NCI-H187 treated with DMSO at 0.1 percent for 48 hours (cell line): ENCODE measurements at places on chromosomes 13 and 19.

GRCh38 chr19:44741841-44742329, 6.6 kb upstream of the BCL3 start:
- DNase-seq: no peak

- DNase-seq: no peak
Measured at GRCh38 chr19:5406816-5407215, 48.4 kb upstream of the ZNRF4 start.

DNA sequence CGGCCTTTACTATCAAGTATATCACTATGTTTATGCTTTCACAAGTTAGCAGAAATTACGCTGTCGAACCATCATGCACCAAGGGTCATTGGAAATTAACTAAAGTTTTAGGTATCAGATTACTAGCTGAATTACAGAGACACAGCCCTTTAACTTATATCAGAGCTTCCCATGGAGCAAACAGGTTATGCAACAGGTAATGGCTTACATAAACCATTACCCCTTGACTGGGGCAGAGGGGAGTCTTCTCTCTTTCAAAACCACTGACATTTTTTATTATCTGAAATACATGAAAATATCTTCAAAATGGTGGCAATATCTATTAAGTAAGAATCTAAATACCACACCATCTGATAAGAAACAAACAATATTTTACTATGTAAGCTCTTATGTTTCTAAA, 1692.9 kb upstream of the SLC10A2 start:
- no peak for DNase-seq

DNA sequence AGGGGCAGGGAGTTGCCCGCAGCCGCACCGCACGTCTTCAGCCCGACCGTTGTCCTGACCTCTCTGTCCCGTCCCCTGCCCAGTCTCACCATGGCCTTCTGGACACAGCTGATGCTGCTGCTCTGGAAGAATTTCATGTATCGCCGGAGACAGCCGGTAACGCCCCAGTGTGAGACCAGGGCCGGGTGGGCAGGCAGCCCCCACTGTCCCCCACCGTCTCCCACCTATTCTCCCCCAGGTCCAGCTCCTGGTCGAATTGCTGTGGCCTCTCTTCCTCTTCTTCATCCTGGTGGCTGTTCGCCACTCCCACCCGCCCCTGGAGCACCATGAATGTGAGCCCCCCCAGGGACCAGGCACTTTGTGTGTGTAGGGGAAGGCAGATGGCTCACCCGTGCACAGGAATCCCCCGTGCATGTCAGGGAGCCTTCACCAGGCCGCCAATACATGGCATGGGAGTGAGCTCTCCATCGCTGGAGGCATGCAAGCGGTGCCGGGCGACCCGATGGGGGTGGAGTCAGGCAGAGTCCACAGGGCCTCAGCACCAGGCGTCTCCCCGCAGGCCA, 1.4 kb downstream of the ABCA7 start:
- DNase-seq: no peak

- no peak for DNase-seq
Measured at GRCh38 chr13:73223372-73223781, 164.6 kb downstream of the KLF5 start.

- DNase-seq: no peak
Measured at GRCh38 chr19:34645551-34645950, 31.4 kb downstream of the SCGB2B2 start.

GRCh38 chr13:113169277-113170272, 11.1 kb downstream of the PROZ start:
- no peak for DNase-seq
